ENCODE measurements at places on chromosomes 4 and X.

- DNase-seq, result no peak
These were observed 82.4 kb upstream of the SMIM10 start for GRCh38 chrX:134908356-134908755.

- no peak for DNase-seq
These were observed 826 bp upstream of the SCML1 start for GRCh38 chrX:17736478-17736855.

GRCh38 chr4:48681856-48682255 lies 98.2 kb downstream of the FRYL start:
- DNase-seq, result no peak

DNA sequence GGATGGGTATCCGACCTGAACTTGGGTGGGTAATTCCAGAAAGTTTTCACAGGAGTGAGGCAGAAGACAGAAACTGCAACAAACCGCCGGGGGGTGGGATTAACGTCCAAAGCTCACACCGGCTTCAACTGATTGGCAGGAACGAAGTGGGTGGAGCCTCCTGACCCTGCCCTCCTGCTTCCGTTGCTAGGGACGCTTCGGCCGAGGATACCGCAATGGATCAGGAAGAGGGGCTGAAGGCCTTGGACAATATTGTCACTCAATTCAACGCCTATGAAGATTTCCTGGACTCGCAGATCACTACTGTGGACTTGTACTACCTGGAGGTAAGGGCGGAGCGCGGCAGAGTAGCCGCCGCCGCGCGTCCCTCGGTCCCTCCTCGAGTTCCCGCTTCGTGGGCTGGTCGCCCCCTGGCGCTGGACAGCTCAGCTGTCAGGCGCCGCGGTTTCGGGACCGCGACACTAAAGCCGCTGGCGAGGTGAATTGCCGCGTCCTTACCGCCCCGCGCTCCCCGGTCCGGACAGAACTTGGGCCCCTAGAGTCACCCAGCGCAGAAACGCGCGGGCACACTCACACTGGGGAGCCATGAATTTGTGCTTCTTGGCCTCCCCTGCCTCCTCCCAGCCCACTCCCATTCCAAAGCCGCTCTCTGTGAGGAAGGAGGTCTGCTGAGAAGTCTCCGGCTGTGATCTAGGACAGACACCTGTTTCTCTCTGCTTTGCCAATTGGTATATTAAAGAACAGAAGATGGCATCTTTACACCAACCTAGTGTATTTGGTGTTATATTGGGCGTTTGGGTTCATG lies at the start of gene CFAP299:
Gene CFAP299 (plus strand): TSS at position 177 of the 805 bp plus-strand sequence.
- peak; percentile 14 for DNase-seq

DNA sequence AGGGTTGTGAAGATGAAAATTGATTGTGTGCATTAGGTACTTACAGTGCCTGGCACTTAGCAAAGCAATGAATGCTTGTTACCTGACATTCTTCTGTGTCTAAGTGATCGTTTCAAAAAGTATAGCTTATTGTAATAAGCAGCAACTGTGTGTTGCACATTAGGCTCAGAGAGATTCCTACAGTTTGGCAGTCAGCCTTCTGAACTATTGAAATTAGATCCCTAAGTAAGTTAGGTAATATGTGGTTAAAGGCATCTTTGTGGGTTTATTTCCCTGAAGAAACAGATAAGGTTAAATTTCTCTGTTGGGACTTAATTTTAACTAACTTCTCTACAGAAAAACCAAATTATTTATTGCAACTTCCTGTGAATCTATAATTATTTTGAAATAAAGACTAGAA lies 93.4 kb downstream of the REPS2 start:
- DNase-seq, result no peak

GRCh38 chrX:131907488-131908314 lies 115.4 kb upstream of the STK26 start:
- no peak for DNase-seq

DNA sequence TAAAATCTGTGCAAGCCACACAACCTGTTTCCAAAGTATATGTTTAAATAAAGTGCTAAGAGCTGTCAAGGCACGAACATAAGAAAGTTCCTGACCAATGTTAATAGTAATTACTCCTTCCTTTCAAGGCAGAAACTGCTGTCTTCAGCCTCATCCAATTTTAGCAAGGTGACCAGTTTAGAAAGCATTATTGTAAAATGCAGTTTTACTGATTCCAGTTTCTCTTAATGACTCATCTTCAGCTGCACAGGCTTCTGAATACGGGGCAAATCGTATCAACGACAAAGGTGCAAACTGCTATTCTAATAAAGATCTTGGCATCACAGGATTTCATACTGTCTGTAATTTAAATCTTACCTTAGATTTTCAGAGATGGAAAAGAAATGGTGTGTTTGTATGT lies 87.5 kb downstream of the PPP3CA start:
- DNase-seq, result no peak

DNA sequence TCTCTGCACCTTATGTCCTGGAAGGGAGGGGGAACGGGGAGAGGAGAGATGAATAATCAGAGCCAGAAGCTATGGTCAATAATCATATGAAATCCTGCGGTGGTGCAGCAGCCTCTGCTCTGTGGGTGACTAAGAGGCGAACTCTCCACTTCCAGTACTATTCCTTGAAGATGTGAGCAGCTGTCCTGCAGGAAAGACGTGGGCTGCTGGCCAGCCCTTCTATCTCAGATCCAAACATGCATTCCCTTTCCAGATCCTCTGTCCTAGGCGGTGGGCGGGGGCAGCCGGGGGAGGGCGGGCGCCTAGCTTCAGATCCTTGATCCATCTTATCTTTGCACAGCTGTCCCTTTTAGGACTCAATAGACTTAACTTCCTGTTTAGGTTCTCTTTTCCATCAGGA lies 34.5 kb downstream of the SPINK2 start:
- DNase-seq, result no peak

- no peak for DNase-seq
These were observed 1348.8 kb downstream of the PCDH18 start for GRCh38 chr4:136183513-136183912.

DNA sequence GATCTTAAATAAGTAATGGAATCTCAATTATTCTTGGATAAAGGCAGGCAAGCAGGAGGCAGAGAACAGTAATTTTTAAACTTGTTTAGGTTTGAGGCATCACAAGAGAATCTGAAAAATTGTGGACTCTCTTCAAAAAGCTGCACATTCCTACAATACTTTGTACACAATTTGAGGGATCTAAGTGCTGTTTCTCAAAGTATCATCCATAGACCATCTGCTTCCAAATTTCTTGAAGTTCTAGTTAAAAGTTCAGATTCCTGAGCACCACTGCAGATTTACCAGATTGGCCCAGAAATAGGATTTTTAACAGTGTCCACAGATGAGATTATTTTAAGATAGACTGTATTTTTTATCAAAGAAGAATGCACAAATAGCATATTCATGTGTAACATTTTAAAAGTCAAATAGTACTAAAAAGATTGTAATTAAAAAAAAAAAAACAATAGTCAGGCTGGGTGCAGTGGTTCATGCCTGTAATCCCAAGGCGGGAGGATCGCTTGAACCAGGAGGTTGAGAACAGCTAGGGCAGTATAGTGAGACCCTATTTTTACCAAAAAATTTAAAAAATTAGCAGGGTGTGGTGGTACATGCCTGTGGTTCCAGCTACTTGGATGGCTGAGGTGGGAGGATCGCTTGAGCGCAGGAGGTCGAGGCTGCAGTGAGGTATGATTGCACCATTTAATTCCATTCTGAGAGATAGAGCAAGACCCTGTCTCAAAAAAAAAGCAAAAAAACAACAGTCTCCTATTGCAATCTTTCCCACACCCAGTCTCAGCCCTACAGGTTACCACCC lies 14.2 kb upstream of the FNIP2 start:
- DNase-seq, result no peak

DNA sequence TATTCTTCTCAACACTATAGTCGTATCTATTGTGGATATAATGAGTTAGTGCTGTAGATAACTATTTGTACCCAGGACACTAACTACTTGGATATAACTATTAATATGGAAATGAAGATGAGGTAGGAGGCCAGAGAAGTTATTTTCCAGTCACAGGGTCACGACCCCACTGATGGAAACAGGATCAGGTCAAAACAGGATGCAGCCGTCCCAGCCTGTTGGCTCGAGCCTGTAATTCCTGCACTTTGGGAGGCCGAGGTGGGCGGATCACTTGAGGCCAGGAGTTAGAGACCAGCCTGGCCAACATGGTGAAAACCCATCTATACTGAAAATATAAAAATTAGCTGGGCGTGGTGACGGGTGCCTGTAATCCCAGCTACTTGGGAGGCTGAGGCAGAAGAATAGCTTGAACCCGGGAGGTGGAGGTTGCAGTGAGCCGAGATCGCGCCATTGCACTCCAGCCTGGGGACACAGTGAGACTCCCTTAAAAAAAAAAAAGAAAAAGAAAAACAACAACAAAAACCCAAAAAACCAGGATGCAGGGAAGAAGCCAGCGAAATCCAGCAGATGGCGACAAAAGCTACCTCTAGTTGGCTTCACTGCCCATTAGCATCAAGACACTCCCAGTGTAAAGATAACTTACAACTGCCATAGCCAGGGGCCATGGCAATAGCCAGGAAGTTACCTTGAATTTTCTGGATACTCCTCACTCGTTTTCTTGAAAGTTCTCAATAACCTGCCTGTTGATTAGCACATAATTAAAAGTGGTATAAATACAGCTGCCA lies 37.9 kb upstream of the NKAP start:
- DNase-seq, result no peak

DNA sequence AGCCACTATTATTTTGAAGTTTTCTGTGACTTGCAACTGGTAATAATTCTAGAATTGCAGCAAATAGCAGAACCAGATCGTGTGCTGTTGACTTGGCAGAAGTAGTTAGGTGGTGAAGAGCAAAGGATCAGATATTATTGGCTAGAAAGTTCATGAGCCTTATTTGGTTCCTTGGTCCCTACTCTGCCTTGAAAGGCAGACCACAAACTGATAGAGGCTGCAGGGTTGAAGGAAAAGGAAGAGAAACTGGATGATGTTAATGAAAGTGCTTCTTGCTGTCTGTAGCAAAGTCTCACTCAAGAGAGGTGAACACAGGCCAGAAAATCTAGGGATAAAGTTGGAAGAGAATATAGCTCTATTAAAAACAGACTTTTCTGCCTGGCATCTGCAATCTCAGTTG lies 41.2 kb upstream of the RNF150 start:
- DNase-seq, result no peak

DNA sequence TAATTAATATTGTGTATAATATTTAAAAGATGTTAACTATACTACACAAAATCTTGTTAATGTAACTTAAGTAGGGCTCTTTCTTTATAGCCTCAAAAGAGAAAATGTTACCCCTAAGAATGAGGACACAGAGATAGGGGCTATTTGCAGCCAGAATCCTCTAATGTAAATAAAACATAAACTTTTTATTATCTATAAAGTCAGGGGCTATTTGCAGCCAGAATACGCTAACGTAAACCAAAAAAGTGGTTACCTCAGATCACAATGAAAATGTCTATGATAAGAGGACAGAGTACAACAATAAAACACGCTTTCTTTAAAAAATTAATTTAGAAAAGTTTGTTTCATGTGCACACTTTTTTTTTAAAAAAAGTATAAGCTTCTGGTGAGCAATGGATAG lies 229.9 kb upstream of the PITX2 start:
- no peak for DNase-seq

DNA sequence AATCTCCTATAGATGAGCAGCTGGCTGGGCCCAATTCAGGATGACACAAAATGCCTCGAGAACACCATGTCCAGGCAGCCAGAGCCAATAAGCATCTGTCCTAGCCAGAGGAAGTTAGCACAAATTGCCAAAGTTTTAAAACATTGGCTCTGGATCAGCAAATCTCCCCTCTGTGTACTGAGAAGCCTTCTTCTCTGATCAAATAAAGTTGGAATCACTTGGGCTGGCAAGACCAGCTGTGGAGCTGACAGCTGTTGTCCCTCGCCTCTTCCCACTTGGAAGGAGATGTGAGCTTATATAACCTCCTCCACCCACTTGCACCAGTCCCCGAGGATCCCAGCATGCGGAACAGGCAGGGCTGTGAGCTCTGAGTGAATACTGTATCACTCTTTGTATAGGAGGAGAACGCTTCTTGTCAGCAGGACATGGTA lies 183.9 kb downstream of the OPHN1 start:
- no peak for DNase-seq

- no peak for DNase-seq
These were observed 123.7 kb downstream of the ARHGAP10 start for GRCh38 chr4:147855571-147856009.
